ENCODE measurements at places on chromosomes 5 and 9.
A peak's percentile ranks its signal among the peaks of the same experiment; 100 is the strongest.

DNA sequence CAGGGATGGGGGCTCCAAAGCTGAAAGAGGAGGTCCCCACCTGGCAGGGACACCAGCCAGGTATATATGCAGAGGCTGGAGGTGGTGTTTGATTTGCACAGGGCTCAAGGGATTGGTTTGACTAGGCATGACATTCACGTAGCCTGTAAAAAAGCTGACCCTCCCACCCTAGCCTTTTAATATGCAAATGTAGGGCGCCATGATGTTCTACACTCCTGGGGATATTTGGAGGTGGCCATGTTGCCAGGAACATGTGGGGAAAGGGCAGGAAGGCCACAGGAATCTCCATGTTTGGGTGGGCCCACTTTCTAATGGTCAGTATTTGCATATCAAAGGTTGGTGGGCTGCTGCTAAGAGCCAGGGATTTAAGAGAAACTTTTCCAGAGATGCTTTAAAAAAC lies 12.0 kb upstream of the THG1L start:
- no peak for DNase-seq

DNA sequence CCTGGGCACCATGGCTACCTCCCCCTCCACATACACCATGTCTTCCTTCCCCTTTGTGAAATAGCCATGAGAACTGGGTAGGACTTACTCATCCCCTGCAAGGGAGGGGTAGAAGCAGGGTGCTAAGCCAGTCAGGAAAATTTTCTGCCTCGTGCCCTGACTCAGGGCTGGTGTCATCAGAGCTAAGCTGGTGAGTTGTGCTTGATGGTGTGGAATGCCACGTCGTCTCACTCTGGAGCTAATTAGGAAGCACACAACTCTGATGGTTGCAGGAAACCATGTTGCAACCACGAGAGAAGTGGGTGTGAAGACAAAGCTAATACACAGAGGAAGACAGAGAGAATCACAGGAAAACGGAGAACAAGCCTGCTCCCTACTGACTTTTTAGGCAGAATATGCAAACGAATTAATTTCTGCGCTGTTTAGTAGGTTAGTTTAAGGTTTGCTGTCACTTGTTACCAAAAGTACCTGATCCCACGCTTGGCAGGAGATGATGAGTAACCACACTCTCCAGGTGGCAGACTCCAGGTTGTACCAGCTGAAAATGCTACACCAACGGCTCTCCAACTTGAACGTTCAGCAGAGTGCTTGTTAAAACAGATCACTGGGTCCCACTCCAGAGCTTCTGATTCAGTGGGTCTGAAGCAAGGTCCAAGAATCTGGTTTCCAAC lies 54.5 kb downstream of the STK10 start:
- DNase-seq = peak; percentile 79

DNA sequence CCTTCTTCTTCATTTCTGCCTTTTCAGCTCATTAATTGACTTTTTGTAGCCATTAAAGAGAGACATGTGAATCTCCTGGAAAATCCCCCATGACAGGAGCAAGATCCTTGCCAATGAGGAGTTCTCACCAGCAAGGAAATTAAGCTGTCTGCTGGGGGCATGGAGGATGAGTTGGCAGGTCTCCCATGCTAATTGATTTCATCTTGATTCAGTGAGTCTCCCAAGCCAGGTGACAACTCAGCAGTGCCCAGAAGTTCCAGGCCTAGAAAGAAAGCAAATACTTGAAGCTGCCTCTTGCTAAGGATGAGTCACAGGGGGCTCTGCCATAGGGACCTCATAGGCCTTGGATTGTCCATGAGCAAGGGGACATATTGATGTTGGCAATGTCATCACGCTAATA lies 30.0 kb upstream of the ADRA1B start:
- DNase-seq = no peak

GRCh38 chr9:121581786-121582600 lies 69.4 kb upstream of the DAB2IP start:
- DNase-seq = no peak

DNA sequence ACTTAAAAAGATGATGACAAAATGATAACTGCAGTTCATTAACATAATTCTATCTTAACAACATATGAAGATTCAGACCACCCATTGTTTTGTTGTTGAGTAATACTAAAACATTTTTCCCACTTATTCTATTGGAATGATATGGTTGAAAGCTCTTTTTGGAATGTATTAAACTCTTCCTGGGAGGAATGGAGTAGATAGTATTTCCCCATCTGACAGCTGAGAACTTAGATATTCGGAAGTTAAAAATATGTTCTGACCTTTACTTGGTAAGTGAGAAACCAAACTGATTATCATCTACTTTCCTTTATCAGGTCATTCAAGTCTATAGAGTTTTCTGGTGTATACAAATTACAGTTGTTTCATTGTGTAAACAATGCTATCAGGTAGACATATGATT lies 452.9 kb downstream of the CSNK1G3 start:
- no peak for DNase-seq

DNA sequence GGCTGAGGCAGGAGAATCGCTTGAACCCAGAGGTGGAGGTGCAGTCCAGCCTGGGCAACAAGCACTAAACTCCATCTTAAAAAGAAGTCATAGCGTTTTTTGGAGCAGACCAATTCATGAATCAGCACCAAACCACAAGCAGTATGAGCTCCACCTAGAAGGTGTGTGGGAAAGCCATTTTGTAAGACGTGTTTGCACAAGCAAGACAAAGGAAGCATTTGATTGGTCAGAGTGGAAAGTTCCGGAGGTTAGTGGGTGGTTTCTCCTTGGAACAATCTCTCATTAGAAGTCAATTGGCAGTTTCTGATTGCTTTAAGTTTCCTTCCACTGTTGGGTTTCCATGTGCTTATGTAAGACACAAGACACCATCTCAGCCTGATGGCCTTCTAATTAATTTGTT lies 5.0 kb downstream of the SRD5A1 start:
- DNase-seq = no peak

GRCh38 chr5:115402822-115403577 lies 106.5 kb upstream of the CCDC112 start:
- DNase-seq = no peak
